ENCODE measurements at places on chromosomes 3 and 15.

- DNase-seq: no peak
Measured at GRCh38 chr15:78450285-78450858, 12.4 kb downstream of the IREB2 start.

DNA sequence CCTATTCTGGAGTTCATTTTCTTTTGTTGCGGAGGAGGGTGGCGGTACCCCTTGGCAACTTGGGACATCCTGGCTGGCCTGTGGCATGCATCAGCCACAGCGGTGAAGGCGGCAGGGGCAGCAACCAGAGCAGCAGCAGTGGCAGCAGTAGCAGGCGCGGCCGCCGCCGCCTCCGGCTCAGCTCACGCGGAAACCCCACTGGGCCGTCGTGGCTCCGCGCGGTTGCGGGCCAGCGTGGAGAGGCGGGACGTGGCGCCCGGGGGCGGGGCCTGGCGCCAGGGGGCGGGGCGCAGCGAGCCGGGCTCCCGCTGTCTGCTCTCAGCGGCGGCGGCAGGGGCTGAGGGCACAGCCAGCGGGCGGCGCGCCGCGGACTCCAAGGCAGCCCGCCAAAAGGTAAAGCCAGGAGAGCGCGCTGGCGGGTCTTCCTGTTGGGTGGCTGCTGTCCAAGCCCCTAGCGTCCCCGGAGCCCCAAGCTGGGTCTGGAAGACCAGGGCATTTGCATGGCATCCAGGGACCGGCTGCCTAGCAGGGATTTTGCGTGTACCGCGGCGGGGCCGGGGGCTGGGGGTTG is 334.4 kb upstream of the THRB start:
- peak; percentile 66 for DNase-seq

GRCh38 chr3:195081242-195081963 is 189.6 kb downstream of the XXYLT1 start:
- no peak for DNase-seq

DNA sequence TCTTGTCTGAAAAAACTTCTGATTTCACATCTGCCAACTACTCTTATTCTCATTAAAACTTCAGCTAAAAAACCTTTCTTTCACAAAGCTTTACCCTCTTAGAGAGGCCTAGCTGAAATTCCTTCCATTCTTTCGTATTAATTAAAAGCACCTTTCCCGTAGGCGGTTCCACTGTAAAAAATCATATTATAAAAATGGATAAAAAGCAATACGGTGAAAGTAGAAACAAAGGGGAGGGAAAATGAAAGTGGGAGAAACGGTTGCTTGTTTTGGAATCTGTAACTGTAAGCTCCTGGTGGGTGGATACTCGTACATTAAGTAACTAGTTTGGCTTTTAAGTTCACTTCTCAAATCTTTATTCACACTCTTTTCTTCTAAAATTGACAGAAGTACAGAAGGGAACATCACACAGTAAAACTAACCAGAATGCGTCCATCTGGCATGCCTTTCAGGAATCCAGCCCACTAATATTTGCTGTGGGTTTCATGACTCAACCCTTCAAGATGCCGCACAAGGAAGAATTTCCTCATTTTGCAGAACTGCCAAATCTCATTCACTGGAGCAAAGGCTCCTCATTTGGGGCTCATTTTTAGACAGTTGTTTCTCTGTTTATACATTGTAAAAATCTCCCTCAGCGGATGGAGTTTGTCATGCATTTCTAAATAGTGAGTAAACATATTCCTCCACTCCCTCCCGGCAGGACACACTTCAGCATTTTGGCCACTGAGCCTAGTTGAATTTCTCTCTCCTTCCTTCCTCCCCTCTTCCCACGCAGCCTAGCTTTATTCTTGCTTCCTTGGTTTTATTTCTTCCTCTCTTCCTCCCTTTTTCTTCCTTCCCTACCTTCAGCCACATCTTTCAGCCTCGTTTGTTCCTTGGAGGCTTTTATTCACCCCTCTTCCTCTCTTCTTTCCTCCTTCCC is 419.5 kb upstream of the NAALADL2 start:
- DNase-seq: peak; percentile 94

All from NCI-H446 treated with DMSO at 0.1 percent for 48 hours (cell line).